ENCODE measurements at places on chromosomes 4 and X.

DNA sequence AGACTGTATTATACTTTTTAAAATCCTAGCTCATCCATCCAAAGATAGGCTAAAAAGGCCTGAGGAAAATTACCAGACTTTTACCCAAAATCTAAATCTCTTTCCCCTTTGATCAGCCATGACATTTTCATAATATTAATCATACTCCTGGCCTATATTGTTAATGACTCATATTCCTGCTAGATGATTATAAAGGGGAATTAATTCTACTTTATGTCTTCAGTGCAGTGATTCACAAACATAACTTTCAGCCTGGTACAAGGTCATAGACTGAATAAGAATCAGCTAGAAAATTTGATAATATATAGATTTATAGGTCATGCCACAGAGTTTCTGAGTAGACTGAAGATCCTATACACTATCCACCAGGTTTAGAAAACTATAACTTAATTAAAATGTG is 1905.4 kb downstream of the C4orf33 start:
- DNase-seq = no peak

DNA sequence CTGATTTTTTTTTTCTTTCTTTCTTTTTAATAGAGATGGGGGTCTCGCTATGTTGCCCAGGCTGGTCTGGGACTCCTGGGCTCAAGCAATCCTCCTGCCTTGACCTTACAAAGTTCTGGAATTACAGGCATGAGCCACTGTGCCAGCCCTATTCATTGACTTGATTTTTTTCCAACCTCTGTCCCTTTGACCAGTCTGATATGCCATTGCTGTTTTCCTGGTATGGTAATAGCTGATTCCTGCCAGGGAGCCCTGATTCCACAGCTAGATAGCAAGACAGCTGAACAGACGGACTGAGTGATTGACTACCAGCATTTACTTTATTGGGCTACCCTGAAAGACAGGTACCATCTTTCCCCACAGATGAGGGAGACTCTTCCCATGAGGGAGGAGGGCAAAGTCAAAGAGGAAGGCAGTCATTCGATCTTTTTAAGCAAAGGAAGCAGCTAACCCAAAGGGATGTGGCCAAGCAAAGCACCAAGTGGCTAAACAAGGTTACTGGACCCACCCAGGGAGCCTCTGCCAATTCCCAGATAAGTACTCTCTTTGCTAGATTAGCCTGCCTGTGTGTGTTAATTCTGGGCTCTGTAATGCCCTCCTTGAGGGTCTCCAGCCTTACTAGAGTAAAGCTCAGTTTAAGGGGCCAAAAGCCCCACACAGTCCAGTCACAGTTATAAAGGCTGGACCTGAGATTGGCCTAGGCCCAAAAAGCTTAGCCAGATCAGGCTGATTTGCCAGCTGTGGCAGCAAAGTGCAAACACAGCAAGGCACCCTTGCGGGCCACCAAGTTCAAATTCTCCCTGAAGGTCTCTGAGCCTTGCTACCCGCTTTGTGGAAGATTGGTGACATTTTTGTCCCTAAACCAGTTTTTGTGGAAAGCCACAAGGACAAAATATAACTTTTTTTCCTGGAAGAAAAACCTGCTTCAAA is 192.4 kb upstream of the GPC4 start:
- no peak for DNase-seq

DNA sequence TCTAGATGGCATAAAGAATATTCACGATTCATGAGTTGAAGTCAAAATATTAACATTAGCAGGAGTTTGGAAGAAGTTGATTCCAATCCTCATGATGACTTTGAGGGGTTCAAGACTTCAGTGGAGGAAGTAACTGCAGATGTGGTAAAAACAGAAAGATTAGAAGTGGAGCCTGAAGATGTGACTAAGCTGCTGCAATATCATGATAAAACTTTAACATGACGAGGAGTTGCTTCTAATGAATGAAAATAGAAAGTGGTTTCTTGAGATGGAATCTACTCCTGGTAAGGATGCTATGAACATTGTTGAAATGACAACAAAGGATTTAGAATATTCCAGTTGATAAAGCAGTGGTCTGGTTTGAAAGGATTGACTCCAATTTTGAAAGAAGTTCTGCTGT is 70.1 kb upstream of the TMLHE start:
- no peak for DNase-seq

GRCh38 chr4:158728236-158728635 is 5.0 kb upstream of the PPID start:
- no peak for DNase-seq

DNA sequence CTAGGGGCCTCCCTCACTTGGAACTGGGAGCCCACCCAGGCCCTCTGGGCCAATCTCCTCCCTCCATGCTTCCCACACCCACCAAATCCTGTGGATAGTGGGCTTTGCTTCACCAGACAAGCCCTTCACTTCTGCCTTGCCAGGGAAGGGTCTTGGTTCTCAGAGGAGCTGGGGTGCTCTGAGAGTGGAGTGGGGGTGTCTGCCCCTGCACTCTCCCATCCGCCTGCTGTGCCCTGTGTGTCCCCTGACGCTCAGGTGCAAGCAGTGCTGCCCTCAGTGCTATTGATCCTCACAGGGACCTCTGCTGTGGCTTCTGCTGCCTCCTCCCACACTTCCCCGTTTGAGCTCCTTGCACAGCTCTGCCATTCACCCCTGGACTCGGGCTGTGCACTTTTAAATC is 117.3 kb upstream of the NKX1-1 start:
- no peak for DNase-seq

- no peak for DNase-seq
Observed at GRCh38 chr4:73576381-73576780, 43.9 kb downstream of the RASSF6 start.

- DNase-seq = no peak
Observed at GRCh38 chr4:138348055-138348454, 105.9 kb upstream of the SLC7A11 start.

DNA sequence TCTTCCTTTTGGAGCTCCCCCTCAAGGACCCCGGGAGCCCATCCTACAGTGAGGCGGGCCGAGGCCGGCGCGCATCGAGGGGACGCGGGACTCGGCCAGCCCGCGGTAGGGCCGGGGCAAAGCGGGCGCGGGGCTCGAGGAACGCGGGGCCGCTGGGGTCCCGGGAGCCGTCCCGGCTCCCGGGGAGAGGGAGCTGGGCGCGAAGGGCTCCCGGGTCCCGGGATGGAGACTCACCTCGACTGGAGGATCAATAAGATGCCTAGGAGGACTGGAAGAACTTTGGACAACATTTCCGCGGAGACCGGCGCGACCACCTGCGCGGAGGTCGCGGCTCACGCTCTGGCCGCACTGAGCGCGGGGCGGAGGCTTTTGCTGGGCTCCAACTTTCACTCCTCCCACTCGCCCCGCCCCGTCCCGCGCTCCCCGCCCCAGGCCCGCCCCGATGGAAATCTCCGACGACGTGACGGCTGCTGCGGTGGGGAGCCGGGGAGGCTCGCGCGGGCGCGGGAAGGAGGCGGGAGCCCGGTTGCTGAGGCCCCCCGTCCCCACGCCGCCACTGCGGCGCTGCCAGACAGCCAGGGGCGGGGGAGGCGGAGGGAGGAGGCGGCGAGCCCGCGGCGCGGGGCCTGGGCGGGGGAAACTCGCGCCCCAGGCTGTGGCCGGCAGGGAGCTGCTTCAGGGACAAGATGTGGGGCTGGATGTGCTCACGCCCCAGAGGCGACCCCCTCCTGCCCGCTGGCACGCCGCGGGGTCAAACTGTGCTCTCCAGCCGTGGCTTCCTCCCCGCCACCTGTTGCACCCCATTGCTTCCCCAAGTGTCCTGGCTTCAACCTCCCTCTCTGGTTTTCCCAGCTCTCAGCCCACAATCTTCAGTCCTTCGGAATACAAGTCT is at the start of gene GABRE:
GABRE (minus strand) TSS at position 341 of the 892 bp plus-strand sequence; CDS start at position 290, 51 bp downstream.
- peak; percentile 81 for DNase-seq

GRCh38 chr4:11628093-11628725 is 199.5 kb upstream of the HS3ST1 start:
- DNase-seq = no peak

DNA sequence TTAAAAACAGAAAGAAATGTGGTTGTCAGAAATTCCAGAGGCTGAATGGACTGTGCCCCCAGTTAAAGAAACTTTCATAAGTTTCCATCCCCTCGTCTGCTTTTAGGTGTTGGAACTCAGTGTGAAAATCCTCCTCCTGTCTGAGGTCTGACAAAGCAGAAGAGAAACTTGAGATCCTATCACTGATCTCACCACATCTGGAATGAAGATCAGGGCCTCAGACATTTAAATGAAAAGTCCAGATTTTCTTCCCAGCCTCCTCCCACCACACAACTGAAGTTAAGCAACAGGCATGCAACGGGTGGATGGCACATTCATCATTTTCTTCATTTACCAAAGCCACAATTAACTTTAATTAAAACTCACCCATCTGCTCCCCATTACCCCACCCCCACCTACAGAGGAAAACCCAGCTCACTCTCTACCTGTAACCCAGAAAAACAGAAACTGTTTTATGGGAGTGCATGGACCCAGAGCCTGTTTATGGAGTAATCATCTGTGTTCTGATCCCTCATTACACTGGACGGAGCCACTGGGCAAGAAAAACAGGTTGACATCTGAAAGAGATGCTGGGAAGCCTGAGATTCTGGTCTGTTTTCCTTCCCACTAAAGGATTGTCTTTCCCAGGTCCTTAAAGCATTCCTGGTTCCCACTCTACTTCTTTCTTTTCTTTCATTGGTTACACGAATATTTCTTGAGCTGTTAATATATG is 58.1 kb upstream of the HOPX start:
- DNase-seq = no peak

DNA sequence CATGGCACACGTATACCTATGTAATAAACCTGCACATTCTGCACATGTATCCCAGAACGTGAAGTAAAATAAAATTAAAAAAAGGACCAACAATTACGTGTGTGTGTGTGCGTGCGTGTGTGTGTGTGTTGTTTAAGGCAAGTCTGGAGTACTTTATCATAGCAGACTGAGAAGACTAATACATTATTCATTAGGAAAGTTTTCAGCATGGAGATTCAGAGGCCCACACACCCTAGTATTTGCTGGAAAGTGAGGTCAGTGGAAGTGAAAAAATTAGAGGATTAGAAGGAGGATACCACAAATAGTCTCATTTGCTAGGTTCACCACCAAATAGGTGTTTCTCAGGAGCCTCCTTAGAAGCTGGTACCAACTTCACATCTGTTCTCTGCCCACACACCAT is 457.1 kb upstream of the CPEB2 start:
- no peak for DNase-seq

GRCh38 chr4:165294907-165295306 is 32.6 kb upstream of the MSMO1 start:
- no peak for DNase-seq

GRCh38 chrX:114675365-114675764 is 91.5 kb downstream of the HTR2C start:
- DNase-seq = no peak

DNA sequence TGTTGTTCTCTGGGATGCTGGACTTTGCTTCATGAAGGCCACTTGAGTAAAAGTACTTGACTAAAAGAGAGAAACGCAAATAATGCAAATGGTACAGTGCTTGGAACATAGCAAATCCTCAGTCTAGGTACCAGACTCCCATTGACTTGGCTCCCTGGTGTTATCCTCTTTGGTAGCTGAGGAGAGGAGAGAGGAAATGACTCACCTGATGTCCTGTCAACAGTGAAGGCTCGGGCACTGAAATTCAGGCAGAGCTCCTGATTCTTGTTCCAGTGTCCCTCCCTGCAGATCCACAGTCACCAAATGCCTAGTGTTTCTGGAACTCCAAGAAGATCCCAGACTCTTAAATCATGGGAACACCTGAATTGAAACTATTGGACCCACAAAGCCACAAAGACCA is 22.5 kb upstream of the TCEAL4 start:
- no peak for DNase-seq

DNA sequence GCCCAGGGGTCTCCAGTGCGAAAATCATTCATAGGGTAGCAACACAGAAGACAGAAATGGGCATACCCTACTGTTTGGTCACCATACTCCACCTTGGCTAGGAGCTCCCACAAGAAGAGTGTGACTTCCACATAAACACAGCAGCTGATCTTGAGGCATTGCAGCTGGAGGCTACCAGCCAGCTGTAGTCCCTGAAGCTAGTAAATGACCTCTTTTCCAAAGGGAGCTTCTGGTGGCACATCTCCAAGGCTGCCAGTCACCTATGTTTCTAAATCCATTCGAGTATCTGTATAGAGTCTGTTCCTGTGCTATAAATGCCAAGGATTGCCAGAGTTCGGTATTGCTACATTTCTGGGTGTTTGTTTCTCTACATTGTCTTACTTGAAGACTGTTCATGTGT is 21.3 kb upstream of the PNPLA4 start:
- DNase-seq = no peak

GRCh38 chrX:134659761-134660160 is 1.5 kb upstream of the PLAC1 start:
- no peak for DNase-seq

- no peak for DNase-seq
Observed at GRCh38 chrX:133215747-133216146, 2.4 kb downstream of the TFDP3 start.

- DNase-seq = no peak
Observed at GRCh38 chr4:20624793-20625374, 75.4 kb upstream of the PACRGL start.

- DNase-seq = no peak
Observed at GRCh38 chr4:113437129-113437528, 324.4 kb downstream of the CAMK2D start.

DNA sequence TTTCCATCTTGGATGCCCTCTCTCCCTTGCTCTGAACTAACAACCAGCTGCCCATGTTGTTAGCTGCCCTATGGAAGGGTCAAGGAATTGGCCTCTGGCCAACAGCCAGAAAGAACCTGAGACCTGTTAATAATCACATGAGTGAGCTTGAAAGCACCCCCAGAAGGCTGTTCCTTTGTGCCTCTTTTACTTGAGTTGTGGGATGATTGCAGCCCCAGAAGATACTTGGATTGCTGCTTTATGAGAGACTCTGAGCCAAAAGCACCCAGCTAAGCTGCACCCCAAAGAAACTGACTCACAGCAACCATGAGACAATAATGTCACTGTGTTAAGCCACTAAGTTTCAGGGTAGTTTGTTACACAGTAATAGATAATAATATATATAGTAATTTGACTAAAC is 73.3 kb downstream of the FRYL start:
- DNase-seq = no peak

GRCh38 chrX:78104447-78105176 is 564 bp downstream of the PGK1 start:
- peak; percentile 54 for DNase-seq

DNA sequence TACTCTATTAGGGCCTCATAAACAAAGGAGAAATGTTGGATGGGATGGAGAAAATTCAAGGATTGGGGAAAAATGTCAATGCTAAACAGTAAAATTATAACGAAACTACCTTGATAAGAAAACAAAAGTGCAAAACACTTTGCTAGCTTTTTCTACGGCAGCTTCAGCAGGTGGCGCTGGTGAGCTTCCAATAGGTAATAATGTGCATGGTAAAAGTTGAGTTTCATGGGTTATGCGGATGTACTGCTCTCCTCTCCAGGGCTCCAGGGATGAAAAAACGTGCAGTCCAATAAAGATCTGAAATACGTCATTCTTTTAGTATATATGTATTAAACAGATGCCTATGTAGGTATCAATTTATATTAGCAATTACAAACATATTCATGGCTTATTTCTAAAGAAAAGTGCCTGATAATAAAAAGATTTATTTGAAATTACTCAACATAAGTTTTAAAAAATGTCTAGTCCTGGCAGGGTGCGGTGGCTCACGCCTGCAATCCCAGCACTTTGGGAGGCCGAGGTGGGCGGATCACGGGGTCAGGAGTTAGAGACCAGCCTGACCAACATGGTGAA is 239.6 kb downstream of the GRXCR1 start:
- DNase-seq = peak; percentile 73

- no peak for DNase-seq
Observed at GRCh38 chr4:7535619-7536018, 100.9 kb upstream of the PSAPL1 start.

Measured in right forelimb (tissue), 1 donor.